ENCODE measurements at places on chromosomes 5 and 9. TPM values are rescaled to one million over a fixed set of nuclear protein-coding genes. Genes with fewer than 3 reads are reported as not detected.

DNA sequence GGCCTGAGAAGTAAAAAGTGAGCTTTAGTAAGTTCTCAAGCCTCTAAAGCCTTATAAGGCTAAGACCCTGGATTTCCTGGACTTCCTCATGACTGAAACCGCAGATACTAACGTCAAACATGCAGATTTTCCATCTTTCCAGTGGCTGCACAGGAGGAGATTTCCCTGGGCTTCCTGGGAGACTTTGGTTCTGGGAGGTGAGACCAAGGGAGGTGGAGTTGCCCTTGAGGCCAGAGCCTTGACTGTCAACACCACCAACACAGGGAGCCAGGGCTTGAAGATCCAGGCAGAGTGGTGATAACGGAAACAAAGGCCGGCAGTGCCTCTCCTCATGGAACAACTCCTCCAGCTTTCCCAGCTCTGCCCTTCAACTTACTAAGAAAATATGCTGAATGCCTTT, 144.7 kb upstream of the LRRTM2 start:
- no peak for DNase-seq

- DNase-seq: no peak
These were observed 55.0 kb downstream of the PJA2 start for GRCh38 chr5:109354761-109355160.

GRCh38 chr5:146947181-146947941, 68.8 kb upstream of the PPP2R2B start:
- no peak for DNase-seq

- DNase-seq: no peak
These were observed 210.5 kb downstream of the PJA2 start for GRCh38 chr5:109199289-109199688.

GRCh38 chr5:115816226-115817081, at the start of gene CDO1:
TSS of gene CDO1 (minus strand) at chr5:115816659. CDS start at chr5:115816397, 262 bp downstream.
- peak; percentile 70 for DNase-seq

DNA sequence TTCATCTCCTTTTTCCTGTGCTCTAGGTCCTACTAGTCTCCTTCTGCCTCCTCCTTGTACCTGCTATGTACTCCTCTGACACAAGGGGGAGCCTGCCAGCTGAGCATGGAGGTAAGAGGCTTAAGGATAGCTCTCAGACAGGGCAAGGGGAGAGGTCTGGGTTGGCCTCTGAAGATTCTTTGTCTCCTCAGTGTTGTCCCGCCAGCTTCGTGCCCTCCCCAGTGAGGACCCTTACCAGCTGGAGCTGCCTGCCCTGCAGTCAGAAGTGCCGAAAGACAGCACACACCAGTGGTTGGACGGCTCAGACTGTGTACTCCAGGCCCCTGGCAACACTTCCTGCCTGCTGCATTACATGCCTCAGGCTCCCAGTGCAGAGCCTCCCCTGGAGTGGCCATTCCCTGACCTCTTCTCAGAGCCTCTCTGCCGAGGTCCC, 3.8 kb downstream of the CREB3 start:
- peak; percentile 66 for DNase-seq

RMND5B gene
- total RNA-seq: 17.2 TPM

All from pancreas (tissue), 10 donors.